NCI-H82 (cell line): ENCODE measurements at places on chromosomes 11 and 22.

DNA sequence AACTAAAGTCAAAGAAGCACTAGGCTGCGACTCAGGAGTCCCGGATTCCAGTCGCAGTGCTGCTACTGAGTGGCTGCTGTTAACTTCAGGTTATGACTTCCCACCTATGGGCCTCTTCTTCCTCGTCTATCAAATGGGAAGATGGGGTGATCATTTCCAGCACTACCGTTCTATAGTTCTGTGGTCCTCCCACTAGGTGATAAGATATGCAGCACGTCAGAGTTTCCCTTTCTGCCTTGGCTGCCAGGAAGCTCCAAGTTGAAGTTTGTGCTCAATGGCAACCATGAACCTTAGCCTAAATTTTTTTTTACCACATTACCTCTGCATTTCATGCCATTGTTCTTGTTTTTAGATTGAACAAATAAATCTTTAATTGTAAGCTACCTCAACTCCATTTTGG lies 38.7 kb downstream of the ALX4 start:
- DNase-seq: no peak

DNA sequence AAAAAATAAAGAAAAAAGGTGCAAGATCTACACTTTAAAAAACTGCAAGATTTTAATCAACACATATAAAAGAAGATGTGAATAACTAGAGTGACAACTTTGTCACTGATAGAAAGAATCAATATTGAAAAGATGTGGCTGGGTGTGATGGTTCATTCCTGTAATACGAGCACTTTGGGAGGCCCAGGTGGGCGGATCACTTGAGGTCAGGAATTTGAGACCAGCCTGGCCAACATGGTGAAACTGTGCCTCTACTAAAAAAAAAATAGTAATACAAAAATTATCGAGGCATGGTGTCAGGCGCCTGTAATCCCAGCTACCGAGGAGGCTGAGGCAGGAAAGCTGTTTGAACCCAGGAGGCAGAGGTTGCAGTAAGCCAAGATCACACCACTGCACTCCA lies 21.0 kb upstream of the FBLN1 start:
- DNase-seq: no peak

DNA sequence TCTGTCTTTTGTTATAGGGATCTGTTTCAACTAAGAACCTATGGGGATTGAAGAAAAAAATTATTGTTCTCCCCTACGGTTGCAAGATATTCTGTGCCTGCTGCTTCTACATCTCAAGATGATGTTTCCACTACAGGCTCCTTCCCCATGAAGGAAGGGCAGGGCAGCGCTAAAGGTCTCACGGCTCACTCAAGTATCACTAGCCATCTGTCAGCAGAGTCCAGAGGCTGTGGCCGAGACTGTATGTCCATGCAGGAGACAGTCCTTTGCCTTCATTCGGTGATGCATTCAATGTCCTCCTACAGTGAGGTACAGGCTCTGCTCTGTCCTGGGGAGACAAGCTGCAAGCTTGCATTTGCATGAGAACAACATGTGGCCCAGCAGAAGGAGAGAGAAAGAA lies 518.0 kb downstream of the OPCML start:
- DNase-seq: no peak

GRCh38 chr11:117668321-117668751 lies 128.7 kb downstream of the DSCAML1 start:
- peak; percentile 86 for DNase-seq
